ENCODE measurements at places on chromosomes 1 and 21.

GRCh38 chr1:83970114-83970513, 28.8 kb downstream of the TTLL7 start:
- DNase-seq, result no peak

DNA sequence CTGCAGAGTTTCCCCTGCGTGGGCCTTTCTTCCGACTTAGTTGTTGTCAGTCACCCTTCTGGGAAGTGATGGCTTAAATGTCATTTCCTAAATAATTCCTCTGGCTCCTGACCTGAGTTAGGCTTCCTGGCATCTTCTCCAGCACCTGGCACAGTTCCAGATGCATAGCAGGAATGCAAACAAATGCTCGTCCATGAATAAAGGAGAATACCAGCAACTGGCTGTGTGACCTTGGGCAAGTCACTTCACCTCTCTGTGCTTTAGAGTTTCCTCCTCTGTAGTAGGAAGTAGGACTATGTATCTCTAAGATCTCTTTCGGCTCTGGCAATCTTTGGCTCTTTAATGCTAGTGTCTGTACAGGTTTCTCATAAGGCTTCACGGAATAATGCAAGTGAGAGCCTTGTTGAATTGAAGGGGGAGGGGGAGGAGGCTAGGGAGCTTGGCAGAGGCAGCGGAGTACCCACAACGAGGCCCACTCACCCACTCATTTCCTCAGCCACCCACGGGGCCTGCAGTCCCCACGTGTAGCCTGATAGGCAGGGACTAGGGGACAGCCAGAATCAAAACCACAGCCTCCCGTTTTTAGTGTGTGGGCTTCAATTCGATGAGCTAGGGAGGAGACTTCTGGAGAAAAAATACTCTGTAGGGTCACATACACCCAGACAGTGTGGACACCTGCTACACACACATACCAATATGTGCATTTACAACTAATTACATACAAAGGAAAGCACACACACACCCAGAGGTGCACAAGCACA, 48.1 kb downstream of the TENT5C start:
- no peak for DNase-seq

DNA sequence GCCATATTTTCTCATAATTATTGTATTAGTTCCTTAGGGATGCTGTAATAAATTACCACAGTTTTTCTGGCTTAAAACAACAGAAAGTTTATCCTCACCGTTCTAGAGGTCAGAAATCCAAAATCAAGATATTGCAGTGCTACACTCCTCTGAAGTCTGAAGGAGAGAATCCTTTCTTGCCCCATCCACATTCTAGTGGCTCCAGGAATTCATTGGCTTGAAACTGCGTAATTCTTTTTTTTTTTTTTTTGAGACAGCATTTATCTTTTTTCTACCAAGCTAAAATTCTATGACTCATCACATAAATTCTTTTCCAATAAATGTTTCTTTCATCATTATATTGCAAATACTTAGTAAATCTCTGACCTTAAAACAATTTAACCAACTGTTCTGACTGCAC, 451.0 kb upstream of the RGS18 start:
- no peak for DNase-seq

- DNase-seq, result no peak
Observed at GRCh38 chr1:176733661-176734060, 270.7 kb downstream of the PAPPA2 start.

DNA sequence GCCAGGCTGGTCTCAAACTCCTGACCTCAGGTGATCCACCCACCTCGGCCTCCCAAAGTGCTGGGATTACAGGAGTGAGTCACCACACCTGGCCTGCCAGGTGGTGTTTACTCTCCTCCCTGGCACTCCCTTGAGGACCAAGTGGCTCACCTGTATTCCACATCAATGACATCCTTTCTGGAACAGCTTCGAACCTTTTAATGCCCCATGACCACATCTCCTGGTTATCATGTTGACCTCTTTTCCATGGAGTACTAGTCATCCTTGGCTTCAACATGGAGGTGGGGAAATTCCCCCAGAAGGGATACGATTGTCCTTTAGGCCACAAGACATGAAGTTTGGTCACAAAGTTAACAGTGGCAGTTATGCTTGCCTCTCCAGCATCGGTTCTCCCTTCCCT, 66.9 kb downstream of the CDC7 start:
- no peak for DNase-seq

DNA sequence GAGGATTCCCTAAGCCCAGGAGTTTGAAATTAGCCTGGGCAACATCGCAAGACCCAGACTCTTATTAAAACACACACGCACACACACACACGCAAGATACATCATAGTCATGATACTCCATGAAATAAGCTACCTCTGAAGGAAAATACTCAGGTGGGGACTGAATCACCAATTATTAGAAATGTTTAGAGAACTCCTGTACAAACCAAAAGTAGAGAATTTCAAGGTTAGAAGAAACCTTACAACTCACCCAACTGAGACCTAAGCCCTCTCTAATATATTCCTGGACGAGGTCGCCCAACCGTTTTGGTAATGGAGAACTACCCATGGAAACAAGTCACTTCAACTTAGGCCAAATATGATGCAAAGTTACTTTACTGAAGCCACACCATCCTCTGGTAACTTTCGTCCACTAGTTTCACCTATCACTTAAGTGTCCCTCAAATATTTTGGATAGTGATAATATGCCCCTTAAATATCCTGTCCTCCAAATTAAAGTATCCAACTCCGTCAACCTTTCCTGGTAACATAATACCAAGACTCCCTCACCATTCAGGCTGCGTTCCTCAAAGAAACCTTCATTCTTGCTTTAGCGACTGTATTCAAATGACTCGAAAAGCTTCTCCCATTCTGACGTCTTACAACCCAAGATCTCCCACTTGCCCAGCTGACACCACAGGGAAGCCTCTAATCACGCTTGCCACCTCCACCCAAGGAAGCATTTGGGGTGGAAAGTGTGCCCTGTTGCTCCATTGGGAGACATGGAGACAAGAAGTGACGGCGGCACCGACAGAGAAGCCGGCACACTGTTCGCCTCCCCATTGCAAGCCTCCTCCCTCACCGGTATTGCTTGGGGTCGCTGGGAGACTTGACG, 856 bp downstream of the NRDC start:
- DNase-seq, result no peak

DNA sequence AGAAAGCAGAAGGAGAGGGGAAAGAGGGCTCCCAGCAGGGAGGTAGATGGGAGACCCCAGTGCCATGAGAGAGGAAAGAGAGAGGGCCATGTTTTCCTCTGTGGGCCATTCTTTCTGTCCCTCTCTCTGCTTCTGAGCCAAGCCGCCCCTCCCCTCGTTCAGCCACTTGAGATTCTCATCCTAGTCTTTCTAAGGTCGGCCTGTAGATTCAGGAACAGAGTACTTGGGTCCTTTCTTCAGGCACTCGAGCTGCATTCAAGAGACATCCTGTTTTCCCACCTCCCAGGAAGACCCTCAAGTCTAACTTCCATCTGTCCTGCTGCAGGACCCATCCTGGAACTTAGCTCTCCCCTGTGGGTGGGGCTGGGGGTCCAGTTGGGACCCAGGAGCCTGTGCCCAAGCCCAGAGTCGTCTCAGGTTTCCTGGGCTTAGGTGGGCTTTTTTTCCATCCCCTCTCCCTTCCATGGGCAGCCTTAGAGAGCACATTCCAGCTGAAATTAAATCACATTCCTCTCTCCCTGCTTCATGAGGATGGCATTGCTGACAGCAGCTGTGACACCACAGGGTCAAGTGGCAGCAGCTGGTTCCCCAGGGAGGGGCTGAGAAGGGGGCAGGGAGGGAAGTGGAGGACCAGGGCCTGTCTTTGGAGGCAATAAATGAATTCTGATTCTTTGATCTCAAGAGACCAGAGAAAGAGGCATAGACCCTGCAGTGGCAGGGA, 13.0 kb downstream of the NES start:
- DNase-seq, result no peak

DNA sequence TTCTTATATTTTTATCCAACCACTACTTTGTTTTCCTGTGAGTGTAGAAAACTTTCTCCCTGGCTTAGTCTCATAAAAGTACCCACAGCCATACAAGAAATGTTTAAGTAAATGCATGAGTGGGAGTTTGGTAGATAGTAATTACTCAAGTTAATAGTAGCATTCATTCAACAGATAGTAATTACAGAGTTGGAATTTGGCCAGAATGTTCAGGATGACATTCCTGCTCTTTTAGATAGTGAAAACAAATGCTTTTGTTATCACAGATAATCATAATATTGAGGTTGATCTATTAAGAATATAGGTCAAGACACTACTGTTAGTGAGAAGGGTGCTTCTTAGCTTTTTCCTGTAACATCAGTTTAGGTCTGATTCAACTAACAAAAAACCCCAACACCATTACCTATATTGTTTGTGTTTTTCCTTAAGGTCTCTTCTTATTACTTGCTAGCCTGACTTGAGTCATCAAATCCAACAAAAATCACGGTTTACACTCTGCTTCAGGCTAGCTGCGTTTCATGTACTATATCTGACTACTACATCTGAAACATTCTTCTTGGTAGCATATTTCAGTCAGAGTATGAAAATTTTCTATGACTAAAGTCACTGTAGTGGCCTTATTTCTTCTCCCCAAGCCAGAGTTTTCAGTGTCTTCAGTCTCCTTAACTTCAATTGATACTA, 163.7 kb downstream of the HS2ST1 start:
- no peak for DNase-seq

DNA sequence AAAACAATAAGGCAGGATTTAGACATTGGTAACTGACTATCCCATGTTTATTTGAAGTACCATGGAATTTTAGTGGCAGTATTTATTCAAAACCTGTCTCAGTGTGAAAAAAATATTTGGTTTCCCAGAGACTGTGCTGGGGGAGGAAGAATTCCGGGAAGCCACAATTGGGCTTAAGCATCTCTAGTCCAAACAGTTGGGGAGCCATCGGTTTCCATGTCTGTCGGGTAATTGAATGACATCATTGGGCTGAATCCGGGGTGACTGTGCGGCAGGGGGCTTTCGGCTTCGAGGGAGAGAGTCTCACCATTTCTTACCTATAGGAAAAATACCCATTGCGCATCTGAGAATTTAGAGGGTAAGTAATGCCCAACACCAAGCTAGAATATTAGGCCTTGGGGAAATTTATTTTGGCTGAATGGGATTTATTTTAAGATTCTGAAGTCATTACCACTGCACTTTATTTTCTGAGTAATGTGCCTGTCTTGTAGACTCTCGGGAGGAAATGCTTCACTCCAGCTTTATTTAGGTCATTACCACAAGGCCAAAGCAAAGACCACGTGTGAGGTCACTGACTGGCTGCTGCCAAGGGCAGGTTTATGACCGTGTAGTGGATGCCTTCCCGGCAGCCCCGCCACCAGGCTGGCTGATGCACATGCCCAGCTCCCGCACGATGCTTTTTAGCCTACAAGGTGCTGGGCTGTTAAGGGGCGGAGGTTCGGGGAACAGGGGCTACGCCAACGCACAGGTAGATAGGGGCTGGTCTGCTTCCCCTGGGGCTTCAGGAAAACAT, 23.1 kb upstream of the UMODL1 start:
- DNase-seq, result no peak

DNA sequence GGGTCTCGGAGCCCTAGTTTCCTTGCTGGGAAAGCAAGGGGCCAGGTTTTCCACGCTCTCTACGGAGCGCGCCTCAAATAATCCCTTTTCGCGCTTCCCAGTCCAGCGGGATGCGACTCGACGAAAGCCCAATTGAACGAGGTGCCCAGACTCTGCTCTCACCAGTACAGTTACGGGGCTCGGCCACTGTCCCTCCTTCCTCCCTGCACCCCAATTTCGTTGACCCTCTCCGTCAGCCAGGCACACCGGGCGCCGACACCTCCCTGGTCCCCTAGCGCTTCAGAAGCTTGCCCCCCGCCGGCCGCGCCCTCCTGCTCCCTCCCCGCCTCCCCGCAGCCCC, 389 bp downstream of the SEMA6C start:
- DNase-seq, result no peak

DNA sequence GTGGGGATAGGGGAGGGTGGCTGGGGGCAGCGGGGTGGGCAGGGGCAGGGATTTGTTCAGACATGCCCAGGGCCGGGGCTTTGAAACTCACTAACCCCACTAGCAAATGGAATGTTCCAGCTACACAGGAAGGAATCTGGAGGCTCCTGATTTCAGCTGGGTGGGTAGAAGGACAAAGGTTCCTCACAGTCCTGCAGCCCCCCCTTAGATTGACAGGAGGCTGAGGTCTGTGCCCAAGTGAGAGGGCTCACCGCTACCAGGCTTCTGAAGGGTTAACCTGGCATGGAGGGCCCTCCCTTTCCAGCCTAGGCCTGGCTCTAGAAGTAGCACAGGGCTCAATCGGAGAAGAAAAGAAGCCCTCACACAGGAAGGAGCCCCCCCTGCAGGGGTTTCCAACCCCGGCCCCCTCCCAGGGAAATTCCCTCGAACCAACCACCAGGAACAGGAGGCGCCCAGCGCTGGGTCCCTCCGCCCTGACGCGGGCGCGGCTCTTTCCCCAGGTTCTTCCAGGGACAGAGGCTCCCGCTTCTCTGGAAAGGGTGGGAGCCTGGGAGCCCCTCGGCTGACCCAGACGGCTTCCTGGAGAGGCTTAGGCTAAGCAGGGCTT, 3.3 kb downstream of the EPHA2 start:
- DNase-seq, result no peak

- peak; percentile 31 for DNase-seq
Observed at GRCh38 chr1:225427235-225428067, at the start of gene LBR. Gene LBR (minus strand): TSS chr1:225428038. CDS start chr1:225424075, 3,963 bp downstream.

DNA sequence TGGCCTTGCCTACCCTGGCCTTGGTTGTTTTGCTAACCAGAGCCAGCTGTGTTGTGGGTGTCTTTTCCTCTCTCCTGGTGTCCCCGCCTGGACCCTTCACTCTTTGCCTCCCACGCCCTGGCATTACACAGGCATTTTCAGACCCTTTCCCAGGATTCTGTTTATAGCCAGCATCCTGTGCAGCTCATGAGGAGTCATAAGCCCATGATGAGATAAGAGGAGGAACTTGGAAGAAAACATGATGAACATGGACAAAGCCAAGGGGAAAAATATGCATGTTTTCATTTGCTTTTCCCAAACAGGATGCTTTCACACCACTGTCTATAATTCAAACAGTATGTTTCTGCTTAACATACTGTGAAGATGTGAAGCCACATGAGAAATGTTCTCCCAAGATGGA, 18.7 kb upstream of the WARS2 start:
- no peak for DNase-seq

DNA sequence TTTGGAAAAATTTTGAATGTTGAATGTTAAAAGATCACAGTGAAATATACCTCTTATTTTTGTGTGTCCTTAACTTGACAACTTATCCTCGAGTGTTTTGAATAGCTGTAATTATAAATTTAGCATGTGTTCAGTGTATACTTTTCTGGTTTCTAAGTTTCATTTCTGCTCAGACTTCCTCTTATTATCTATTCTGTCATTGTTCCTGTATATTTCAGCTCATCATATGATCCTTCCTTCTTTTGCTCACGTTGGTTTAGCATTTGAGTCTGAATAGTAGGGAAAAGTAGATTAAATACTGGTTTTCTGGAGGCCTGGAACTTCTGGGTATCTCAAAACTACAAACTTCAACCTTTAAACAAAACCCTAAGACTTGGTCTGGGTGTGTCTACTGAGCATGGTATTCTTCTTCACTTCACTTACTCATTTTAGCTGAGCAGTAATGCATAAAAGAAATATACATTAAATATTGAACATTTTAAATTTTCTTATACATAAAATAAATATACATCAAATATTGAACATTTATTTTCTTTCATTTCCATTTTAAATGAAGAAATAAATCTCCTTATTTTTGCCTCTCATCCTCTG, 3.3 kb upstream of the ATP6V1G3 start:
- DNase-seq, result no peak
